ENCODE measurements at places on chromosomes 6 and 20. TPM values are rescaled to one million over a fixed set of nuclear protein-coding genes. Genes with fewer than 3 reads are reported as not detected.

DNA sequence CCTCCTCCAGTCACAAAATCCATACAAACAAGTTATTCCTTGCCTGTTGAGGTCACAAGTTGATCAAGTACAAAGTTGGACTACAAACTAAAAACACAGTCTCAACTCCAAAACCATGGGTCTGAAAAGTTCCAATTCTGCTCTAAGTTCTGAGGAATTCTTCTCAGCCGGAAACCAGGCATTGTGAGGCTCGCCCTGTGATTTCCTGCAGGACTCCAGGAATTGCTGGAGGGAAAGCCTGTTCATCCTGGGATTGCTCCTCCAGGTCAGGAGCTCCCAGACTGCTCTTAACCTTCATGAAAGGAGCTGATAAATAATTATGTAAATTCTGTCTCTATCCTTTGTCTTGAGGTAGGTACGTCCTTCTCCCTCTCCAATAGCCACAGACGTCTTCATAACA lies 8.5 kb downstream of the TRAM2 start:
- ATAC-seq = no peak

GRCh38 chr6:18280084-18280483 lies 15.8 kb upstream of the DEK start:
- no peak for ATAC-seq

- ATAC-seq = no peak
Measured at GRCh38 chr20:20459726-20460125, 91.8 kb downstream of the INSM1 start.

DNA sequence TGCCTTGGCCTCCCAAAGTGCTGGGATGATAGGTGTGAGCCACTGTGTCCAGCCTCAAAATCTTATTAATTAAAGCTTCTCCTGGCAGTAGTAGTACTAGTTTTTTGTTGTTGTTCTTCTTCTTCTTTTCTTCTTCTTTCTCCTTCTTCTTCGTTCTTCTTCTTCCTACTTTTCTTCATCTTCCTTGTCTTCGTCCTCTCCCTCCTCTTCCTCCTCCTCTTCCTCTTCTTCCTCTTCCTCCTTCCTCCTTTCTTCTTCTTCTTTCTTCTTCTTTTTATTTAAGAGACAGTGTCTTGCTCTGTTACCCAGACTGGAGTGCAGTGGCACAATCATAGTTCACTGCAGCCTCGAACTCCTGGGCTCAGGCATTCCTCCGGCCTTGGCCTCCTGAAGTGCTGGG lies 17.2 kb upstream of the DEK start:
- no peak for ATAC-seq

DNA sequence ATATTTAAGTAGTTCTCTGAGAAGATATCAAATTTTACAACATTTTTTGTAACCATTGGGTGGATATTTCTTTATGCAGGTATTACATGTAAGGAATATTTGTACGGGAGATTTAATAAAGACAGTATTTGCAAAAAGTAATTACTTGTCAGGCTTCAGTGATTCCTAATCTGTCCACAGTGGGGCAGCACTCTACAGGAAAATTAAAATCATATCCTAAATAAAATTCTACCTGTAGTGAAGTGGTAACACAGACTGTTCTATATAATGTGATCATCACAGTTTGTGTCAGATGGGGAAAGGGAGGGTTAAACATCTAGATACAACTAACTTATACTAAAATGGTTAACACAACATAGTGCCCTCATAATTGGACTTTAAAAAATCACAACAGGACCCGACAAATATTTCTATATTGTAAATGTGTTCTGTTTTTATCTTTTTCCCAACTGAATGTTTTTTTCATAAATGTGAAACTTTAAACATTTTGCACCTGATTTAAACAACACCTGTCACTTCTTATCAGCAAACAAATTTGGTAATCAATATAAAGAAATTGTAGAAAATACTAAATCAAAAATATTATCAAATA lies 145.6 kb upstream of the MANEA start:
- peak; percentile 54 for ATAC-seq

DNA sequence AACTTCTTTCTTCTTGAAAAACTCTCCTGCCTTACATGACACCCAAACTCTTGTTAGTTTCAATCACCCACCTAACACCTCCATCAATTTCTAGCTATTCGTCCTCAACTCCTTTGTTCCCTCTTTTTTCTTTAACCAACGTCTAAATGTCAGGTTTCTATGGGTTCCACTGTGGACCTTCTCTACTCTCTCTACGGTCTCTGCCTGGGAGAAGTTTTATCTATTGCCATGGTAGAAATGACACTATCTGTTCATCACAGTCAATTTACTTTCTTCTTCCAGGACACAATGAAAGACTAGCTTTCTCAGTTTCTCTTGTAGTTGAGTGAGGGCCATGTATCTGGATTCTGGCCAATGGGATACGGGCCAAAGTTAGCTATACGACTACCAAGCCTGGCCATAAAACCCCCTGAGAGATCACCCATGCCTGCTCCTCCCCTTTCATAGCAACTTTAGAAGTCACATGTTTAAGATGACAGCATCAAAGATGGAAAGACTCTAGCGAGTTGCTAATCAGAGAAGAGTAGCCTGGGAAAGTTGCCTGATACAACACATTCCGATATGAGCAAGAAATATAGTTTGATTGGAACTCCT lies 17.9 kb downstream of the RNGTT start:
- ATAC-seq = no peak

GRCh38 chr6:122128445-122128844 lies 271.0 kb upstream of the HSF2 start:
- ATAC-seq = no peak

- no peak for ATAC-seq
Measured at GRCh38 chr6:162653808-162654207, 73.8 kb downstream of the PRKN start.

GRCh38 chr6:106894978-106895702 lies 79.4 kb downstream of the CD24 start:
- peak; percentile 99 for ATAC-seq

- no peak for ATAC-seq
Measured at GRCh38 chr6:12927746-12928145, 211.2 kb downstream of the PHACTR1 start.

DNA sequence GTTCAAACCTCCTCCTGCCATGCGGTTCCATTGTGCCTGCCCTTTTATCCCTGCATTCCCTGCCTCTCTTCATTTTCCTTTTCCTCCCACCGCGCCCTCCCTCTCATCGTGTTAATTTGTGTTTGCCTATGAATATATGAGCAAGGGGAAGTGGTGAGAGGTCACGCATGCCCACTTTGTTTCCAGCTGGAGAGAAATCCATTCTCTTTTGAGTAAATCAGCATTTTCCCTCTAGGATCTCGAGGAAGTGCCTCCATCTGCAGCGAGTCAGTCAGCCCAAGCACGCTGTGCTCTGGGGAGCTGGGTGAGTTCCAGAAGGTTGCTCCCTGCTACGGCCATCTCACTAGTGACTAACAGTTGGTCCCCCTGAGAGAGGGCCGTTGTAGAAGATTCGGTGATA lies 42.9 kb downstream of the CDH26 start:
- ATAC-seq = no peak

- ATAC-seq = no peak
Measured at GRCh38 chr20:51434026-51434425, 108.5 kb downstream of the NFATC2 start.

GRCh38 chr6:45378334-45378926 lies 696 bp upstream of the SUPT3H start:
- ATAC-seq = peak; percentile 30

DNA sequence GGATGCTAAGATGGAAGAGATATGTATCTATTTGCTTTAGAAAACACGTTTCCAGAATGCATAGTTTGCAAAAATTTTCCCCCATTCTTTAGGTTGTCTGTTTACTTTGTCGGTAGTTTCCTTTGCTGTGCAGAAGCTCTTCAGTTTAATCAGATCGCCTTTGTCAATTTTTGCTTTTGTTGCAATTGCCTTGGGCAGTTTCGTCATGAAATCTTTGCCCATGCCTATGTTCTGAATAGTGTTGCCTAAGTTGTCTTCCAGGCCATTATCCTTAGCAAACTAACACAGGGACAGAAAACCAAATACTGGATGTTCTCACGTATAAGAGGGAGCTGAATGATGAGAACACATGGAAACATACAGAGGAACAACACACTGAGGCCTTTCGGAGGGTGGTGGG lies 454.2 kb upstream of the SLC35B3 start:
- no peak for ATAC-seq

DNA sequence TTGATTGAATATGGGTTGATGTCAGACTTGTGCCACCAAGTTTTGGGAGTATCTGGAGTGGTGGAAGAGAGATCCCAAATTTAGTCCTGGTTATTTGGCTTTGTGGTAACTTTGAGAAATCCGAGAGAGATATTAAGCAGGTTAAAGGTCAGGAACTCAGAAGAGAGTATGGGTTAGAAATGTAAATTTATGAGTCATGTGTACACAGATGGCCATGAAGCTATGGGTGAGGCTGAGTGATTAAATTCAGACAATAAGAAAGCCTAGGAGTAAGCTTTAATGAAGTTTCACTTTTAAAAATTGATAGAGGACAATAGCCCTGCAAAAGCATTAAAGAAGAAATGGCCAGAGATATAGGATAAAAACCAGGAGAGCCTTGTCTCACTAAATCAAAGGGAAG lies 14.3 kb downstream of the RIMS1 start:
- ATAC-seq = no peak

DNA sequence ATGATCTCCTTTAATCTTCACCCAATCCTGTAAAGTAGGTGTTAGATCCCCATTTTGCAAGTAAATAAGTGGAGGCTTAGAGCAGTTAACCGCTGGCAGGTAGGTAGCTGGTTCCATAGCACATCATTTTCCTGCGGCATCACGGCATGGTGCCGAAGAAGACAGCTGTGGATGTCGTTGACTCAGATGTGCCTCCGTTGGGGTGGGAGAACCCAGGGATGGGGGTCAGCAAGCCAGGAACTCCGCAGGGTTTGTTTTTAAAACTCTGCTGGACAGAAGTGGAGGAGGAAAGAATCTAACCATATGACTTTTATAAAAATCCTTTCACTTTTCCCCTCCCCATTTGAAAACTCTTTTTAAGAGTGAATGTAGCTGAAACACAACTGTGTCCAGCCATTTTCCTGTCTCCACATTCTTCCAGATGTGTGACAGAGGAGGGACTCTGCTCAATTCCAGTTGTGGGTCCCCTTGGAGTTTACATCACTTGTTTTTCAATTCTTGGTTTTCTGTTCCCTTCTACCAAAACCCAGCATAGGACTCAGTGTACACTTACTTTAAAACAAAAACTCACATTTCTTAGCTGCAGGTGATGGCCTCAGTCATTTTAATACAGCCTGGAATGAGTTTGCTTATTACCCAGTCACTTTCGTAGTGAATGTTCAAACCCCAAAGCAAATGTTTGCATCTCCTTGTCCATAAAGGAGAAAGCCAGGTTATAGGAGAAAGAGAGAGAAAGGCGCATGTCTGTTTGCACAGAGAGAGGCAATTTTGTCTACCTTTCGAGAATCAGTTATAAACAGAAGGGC lies 27.6 kb upstream of the PI16 start:
- no peak for ATAC-seq

GRCh38 chr20:36214684-36215256 lies 21.5 kb upstream of the AAR2 start:
- ATAC-seq = no peak

DNA sequence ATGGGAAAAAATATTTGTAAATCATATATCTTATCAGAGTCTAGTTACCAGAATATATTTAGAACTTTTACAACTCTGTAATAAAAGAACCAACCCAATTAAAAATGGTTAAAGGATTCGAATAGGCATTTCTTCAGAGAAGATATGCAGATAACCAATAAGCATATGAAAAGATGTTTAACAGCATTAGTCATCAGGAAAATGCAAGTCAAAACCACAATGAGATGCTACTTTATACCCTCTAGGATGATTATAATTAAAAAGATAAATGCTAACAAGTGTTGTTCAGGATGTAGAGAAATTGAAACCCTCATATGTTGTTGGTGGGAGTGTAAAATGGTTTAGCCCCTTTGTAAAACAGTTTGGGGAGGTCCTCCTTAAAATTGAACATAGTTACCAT lies 94.1 kb downstream of the LRRC1 start:
- ATAC-seq = no peak

DNA sequence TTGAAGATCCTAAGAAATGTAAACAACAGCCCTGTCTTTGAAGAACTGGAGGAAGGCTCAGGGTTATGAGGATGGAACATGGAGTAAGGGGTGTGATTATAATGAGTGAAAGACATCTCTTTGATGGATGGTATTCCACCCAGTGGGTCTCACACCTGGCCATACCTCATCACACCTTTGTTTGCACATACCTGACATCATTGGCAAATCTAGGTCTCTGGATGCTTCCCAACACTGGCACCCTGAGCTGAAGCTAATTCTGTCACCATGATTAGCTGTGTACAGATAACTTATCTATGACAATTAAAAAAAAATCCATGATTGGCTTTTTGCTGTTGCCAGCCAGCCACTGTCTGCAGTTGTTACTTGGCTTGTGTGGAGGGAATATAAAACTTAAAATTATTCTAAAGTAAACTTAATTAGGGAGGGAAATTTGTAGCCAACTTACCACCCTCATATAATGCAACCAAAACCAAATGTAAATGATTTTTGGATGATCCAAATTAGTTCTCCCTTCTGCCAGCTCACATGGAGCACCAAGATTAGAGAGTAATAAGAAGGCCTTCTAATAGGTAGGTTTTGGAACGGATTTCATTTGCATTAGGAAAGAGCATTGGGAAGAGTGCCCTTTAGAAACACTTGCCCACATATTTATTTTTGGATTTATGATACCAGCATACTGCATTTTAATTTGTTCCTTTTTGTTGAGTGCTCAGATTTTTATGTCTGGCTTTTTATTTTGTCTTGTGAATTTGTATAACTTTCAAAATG lies 249.5 kb downstream of the SOX4 start:
- ATAC-seq = no peak

DNA sequence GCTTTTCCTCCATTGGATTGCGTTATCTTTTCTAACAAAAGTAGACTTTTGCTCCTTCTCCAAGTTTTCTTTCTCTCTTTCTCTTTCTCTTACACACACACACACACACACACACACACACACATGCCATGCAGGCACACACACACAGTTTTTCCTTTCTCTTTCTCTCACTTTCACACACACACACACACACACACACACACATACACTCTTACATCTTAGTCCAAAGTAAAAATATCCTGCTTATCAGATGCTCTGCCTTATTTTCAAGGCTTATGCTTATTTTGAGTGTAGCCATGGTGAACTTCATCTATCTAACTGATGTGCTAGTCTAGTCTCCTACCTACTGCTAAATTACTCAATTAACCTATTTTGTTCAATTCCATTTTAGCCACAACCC lies 34.4 kb upstream of the RAB23 start:
- ATAC-seq = no peak

GRCh38 chr6:111725446-111726112 lies 119.9 kb upstream of the TRAF3IP2 start:
- ATAC-seq = peak; percentile 34

Gene KCNG1
- 9.9 TPM for total RNA-seq

Gene IL17F
- total RNA-seq = 0.20 TPM

Gene TTPAL
- 19.4 TPM for total RNA-seq

Gene MDFI
- total RNA-seq = 47.1 TPM

Gene RAB44
- total RNA-seq = 0.36 TPM

Gene BHLHE23
- total RNA-seq = not detected

Gene RBM24
- total RNA-seq = 0.32 TPM

Gene PSORS1C1
- total RNA-seq = 0.20 TPM

Gene RBPJL
- total RNA-seq = not detected

Gene RAET1G
- total RNA-seq = 24.7 TPM

Gene PAX1
- not detected for total RNA-seq

Gene NCOA7
- 59.8 TPM for total RNA-seq

Gene SIRPB1
- 3.5 TPM for total RNA-seq

Gene MOCS1
- total RNA-seq = 4.3 TPM

All from esophagus mucosa (tissue), 1 donor.